Foreskin melanocyte (primary cell): ENCODE measurements at places on chromosomes 6 and 20.

DNA sequence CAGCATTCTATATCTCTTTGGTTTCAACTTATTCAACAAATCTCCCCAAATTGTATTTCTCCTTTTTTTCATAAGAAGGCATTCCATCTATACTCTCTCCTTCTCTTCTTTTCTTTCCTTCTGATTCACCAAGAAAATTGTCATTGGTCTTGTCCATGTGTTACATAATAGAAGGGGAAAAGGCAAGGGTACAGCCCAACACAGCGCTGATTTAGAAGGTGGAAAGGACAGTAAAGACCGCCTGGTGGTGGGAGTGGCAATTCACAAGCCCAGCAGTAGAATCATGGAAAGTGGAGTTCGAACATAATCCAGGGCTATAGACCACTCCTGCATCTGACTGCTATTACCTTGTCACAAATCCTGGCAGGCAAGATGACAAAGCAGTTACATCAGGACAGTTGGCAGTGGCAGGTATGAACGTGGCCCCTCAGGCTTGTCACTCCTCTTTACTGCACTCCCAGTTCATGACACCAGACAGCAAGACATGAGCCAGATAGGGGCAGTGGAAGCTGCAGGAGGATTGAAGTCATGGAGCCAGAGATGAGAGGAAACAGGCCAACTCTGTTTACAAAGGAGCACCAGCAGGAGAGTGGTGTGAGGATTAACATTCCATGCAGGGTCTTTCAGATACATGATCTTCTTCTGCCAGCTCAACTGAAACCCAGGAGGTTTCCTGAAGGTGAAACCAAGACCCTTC is 2.1 kb upstream of the TNFAIP3 start:
- DNase-seq = no peak

GRCh38 chr6:36823421-36824096 is 15.7 kb downstream of the CPNE5 start:
- no peak for DNase-seq

- DNase-seq = peak; percentile 95
Measured at GRCh38 chr20:9228774-9229450, 160.0 kb downstream of the PLCB4 start.

- DNase-seq = no peak
Measured at GRCh38 chr6:71224011-71224410, 64.6 kb upstream of the OGFRL1 start.

GRCh38 chr6:77561768-77562314 is 91.0 kb upstream of the MEI4 start:
- no peak for DNase-seq

DNA sequence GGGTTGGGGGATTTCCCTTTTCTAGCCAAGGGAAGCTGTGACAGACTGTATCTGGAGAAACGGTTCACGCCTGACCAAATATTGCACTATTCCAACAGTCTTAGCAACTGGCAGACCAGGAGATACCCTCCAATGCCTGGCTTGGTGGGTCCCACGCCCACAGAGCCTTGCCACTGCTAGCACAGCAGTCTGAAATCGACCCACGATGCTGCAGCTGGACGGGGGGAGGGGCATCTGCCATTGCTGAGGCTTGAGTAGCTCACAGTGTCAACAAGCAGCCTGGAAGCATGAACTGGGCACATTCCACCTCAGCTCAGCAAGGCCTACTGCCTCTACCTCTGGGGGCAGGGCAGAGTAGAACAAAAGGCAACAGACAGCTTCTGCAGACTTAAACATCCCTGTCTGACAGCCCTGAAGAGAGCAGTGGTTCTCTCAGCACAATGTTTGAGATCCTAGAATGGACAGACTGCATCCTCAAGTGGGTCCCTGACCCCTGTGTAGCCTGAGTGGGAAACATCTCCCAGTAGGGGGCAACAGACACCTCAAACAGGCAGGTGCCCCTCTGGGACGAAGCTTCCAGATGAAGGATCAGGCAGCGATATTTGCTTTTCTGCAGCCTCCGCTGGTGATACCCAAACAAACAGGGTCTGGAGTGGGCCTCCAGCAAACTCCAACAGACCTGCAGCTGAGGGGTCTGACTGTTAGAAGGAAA is 89.9 kb upstream of the ECI2 start:
- DNase-seq = no peak

DNA sequence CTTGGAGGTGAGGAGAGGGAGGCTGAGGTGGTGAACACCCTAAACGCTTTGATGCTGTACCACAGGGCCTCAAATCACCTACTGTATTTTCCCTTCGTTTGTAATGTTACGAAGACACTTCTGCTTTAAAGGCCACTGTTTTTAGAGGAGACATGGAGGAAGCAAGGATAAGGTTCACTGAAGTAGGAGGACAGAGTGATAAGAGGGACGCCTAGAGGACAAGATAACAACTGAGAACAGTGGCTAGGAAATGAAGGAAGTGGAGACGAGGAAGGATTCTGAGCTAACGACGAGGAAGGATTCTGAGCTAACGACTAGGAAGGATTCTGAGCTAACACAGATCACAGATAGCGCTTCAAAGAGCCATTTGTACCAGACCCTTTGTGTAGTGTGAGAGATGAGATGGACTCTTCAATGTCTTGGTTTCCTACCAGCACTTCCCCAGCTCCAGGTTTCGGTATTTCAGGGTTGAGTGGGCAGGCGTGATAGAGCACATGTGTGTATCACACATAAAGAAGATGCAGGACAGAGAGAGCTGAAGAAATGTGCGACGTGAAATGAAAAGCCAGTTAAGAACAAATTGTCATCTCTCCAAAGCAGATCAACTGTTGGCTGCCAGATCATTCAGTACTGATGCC is 7.5 kb downstream of the SF3B5 start:
- no peak for DNase-seq

DNA sequence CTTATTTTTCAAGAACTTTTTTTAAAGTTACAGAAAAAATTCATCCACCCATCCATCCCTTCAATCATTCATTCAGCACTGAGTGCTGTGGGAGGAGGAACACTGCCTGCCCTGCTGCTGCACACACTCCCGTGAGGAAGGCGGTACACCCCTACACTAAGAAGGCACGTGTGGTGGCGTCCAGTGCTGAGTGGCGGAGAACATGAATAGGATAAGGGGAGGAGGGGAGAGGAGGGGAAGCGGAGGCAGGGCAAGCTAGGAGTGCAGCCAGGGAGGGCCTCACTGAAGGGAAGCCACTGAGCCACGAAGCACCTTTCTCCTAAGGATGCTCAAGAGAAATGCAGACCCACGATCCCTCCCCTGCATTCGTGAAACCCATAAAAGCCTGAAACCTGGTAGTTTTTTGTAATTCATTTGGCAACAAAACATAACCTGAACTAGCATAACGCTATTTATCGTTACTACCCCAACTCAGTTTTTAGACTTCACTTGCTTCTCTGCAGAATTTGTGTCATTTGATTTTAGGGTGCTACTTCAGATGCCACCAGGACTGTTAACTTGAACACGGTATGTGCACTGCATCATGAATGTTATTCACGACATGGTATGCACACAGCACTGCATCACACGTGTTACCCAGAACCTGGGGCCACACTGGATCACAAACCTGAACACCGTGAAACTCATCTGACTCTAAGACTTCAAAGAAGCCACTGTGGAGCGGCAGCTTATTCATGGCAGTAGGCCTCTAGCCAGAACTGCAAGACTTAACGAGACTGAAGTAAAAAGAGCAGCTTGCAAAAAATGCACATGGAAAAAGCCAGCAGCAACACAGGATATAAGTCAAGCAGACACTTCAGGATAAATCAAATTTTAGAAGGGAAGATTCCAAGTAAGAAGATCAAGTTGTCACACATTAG is 3.5 kb downstream of the RNASET2 start:
- DNase-seq = no peak

- DNase-seq = no peak
Measured at GRCh38 chr6:160106701-160107100, 14.9 kb upstream of the SLC22A1 start.

DNA sequence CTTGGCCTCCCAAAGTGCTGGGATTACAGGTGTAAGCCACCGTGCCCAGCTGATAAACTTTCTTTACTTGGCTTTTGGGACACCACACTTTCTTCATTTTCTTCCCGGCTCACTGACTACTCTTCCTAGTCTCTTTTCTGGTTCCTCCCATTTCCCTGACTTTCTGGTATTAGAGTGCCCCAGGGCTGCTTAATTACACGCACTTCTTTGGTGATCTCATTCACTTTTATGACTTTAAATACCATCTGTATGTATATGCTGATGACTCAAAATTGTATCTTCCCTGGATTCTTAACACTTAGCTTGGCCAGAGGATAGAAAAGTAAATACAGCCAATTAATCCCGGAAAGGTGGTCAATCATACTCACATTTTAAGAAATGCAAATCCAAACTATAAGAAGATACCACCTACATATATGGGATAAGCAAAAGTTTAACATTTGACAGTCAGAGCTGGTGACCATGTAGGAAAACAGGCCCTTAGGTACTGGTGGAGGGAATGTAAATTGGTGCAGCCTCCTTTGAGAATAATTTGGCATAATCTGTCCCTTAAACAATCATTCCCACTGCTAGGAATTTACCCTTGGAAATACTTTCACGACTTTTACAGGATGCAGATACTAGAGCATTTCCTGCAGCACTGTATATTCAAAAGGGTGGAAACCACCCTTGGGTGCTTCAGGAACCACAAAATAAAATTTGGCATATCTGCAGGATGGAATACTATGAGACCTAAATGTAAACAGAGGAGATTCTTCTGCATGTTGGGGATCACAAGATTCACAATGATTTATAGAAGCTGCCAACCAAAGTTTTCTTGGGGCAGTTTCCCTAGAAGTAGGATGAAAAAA is 9.4 kb upstream of the NANP start:
- DNase-seq = peak; percentile 58

DNA sequence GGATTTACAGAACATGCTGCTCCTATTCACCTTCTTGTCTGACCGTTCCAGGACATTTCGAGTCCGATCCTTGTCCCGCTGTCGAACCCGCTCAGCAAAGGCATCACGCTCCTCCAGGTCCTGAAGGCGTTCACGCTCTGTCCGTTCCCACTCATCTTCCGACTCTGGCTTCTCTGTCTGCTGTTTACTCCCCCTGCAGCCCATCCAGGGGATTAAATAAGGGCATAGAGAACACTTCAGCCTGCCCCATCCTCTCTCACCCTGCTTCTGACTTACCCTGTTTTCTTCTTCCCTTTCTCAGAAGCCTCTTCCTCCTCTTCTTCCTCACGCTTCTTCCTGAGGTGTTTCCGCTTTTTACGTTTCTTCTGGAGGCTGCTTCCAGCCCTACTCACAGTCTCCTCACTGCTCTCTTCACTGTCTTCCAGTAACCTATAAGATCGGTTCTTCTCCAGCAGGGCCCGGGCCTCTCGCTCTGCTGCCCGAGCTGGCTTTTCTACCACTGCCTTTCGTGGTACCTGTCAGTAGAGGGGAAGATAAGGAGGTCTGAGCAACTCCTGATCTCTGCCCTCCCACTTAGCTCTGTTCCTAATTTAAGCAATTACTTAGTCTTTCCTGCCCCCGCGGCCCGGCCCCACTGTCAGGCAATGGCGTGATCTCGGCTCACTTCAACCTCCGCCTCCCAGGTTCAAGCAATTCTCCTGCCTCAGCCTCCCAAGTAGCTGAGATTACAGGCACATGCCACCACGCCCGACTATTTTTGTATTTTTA is 1.9 kb downstream of the DHX16 start:
- no peak for DNase-seq

- no peak for DNase-seq
Measured at GRCh38 chr6:156559162-156559690, 218.0 kb upstream of the ARID1B start.

DNA sequence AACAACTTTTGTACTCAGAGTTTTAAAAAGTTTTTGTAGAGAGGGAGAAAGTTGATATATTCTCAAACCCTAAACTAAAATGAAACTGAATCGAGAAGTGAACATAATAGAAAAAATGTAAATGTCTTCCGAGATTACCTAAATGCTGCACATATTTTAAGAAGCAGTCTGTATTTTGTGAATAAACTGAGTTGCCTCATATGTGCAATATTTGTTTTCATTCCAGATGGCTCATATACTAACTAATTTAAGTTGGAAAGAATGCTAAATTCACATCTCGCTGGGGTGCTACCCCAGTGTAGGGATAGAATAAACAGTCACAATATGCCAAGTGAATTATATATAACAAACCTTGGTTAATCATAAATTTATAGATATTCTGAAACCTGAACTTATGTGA is 285.9 kb upstream of the THEMIS start:
- no peak for DNase-seq

DNA sequence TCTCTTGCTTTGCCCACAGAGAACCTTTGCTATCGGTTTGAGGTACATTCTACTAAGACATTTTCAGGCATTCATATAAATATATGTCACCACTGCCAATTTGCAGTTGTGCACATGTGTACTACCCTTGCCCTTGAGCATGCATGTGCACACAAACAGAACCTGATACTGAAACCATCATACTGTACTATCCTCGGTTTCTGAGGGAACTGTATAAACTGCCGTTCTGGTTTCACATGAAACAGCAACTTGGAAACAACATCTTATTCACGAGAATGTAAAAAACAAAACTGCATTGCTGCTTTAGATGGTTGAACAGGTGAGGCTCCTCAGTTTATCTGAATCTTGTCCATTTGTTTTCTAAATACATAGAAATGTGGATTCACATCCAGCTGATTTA is 151.2 kb upstream of the TMEM170B start:
- DNase-seq = no peak

- DNase-seq = no peak
Measured at GRCh38 chr6:19752746-19753145, 84.4 kb upstream of the ID4 start.

GRCh38 chr20:57471496-57472372 is 53.2 kb downstream of the CTCFL start:
- no peak for DNase-seq

- no peak for DNase-seq
Measured at GRCh38 chr6:81713205-81713604, 39.3 kb downstream of the TENT5A start.

DNA sequence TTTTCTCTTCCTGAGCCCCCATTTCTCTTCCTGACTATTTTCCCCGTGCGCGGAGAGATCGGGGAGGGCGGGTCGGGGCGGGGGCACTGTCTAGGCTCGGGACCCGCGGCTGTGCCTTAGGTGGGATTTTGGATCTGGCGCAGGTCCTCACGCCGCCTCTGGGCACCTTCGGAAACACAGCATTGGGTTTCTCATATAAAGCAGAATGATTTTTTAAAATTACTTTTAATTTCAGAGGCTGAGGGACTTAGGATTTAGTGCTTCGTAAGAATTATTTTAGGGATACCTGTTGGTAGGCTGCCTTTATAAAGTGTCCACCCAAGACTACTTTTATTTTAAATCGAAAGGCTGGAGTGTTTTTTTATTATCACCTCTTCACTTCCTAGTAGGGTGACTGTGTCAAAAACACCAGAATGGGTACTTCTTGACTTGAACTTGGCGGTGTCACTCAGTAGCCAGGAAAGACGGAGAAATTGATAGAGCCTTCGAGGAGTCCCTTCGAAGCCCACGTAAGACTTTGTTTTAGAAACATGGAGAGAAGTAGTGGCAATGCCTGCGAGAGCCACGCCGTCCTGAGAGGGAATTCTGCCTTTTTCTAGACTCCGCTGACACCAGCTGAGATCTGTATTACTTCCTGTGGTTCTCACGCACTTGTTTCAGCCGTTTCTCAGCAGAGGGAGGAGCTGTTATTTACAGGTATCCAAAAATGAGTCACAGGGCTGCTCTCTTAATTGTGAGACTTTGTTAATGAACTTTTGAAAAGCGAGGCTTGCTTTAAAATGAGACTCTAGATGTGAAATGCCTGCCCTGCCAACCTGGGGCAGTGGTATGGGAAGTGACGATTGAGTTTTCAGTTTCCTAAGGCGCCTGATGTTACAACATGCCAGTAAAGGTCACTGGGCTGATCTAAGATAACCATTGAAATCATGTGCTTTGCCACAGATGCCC is 667 bp downstream of the STX11 start:
- DNase-seq = peak; percentile 24
